ENCODE measurements at places on chromosomes 2 and 18.

GRCh38 chr2:29966266-29966665 is 44.9 kb upstream of the ALK start:
- no peak for DNase-seq

DNA sequence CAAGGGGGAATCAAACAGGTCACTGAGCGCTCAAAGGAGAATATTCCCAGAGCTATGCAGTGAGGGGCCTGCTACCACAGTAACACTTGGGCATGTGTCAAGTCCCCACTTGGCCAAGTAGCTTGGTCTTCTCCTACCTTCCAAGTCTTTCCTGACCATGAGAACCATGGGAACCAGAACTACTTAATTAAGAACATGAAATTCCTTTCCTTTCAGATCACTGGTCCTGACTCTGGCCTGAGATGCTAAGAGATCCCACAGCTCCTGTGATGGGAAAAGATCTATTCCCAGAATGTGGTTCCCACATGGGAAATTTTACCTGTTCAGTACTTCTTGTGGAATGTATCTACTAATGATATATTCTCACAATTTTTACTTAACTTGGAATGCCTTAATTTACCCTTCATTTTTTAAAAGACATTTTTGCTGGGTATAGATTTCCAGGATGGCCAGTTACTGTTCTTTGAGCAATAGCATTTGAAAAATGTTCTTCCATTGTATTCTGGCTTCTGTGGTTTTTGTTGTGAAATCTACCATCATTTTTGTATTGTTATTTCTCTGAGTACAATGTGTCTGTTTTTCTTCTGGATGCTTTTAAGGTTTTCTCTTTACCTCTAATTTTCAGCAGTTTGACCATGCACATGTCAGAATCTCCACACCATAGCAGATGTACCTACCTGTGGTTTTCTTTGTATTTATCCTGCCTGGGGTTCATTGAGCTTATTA is 37.9 kb downstream of the KCNIP3 start:
- DNase-seq: no peak

DNA sequence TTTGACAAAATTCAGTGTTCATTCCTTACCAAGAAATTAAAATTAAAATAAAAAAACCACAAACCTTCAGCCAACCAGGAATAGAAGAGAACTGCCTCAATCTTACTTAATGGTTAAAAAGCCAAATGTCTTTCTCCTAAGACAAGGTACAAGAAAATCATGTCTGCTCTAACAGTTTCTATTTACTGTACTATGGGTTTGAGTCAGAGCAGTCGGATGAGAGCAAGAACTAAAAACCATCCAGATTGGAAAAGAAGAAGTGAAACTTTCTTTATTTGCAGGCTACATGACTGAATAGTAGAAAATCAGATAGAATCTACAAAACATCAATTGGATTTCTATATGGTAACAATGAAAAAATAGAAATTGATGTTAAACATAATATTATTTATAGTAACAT is 555.5 kb upstream of the TNP1 start:
- no peak for DNase-seq

DNA sequence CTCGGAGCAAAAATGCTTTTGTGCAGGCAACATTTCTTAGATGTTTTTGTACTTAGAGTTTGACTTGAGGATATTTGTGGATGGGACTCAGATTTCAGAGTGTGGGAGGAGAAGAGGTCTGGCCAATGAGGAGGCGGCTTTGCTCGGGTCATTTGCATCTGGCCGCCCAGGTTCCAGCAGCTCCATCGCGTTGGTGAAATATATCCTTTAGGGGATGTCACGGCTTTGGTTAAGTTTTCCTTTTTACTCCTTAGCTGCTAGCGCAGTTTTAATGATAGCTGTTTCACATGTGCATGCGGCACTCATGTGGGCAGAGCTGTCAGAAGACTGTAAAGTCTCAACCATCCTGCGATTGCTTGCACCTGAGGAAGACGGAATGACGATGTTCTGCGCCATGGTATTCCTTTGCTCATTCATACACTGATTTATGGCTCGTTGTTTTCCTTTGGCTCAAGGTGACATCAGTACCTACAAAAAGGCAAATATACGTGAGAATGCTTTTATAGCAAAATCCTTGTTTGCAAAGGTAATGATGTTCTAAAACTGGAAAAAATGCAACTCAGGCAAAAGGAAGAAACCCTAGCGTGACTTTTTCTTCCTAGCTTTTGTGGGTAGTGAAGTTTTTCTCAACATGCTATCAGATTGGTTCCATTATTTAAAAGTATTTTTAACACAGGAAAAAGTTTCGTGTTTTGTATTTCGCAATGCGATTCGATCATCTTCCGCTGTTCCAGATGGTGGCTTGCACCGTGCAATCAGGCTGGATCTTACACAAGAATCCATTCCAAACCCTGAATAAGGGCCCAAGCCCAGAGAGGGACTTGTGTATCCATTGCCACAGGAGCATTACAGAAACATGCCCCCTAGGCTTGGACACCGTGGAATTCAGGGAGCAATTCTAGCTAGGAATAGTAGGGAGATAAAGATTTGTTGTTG is 70.5 kb upstream of the ZNF516 start:
- no peak for DNase-seq

GRCh38 chr18:58226429-58226828 is 182.4 kb downstream of the NEDD4L start:
- no peak for DNase-seq

DNA sequence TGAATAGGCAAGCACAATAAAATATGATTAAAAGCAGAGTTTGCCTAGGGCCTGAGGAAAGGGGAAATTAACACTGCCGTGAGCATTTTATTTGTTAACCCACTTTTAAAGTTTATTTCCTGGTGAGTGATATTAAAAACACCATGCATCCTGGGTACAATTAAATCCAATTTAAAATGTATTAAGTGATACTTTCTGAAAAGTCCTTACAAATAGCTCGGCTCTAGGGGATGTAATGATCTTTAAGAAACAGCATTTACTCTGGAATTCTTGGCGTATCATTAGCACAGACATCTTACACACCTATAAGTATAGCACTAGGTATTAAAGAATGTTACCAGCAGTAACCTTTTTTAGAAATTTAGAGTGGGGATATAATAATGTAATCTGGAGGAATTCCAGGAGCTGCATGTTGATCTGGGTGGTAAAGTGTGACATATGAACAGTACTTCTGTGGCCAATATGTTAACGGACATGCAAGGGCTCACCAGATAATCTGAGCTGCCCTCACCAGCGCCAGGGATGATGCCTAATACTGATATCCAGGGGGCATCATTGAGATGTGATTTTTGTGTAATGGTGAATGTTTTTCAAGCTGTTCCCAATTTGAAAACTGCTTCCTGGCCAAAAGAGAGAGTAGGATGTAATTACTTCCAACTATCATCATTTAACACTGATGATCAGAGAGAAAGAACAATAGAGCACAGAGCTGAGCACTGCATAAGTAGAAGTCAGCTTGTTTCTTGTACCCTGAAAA is 235.9 kb downstream of the DSEL start:
- no peak for DNase-seq

- no peak for DNase-seq
Observed at GRCh38 chr2:2527148-2527547, 196.1 kb upstream of the MYT1L start.

GRCh38 chr2:112754564-112754963 is 9.8 kb downstream of the CKAP2L start:
- DNase-seq: no peak

DNA sequence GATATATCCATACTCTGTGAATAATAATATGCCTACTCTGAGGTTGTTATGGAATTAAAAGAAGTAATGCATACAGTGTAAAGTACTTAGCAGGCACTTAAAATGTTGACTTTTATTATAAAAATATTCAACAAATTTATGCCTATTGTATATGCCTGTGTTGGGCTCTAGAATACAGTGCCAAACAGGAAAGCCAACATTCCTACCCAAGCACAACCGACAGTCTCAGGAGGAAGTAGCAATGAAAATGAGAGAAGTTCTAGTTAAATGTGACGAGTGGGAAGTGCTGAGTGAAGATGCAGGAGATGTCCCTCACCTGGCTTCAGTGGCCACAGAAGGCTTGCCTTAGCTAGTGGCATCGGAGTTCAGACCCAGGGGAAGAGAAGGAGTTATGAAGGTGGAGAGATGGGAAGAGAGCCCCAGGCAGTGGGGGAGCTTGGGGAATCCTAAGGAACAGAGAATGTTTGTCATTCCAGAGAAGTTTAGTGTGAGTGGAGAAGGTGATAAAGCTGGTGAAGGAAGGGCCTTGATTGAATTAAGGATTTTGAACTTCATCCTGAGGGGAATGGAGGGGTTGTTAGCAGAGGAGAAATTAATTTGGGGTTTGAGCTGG is 105.4 kb upstream of the CNGA3 start:
- no peak for DNase-seq

DNA sequence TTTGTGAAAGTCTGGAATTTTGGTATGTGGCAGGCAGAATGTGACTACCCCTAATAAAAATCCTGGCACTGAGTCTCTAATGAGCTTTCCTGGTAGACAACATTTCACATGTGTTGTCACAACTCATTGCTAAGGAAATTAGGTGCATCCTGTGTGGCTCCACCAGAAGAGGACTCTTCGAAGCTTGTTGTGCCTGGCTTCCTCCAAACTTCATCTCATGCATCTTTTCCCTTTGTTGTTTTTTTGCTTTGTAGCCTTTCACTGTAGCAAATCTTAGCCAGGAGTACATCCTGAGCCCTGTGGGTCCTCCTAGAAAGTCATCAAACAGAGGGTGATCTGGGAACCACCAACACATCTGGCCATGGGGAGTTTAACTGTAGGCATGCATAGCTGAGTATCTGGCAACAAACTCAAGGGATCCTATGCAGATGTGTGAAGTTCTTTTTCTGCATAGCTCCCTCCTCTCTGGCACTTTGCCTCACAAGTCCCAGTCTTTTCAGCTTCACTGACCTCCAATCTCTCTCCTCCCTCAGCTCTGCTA is 42.1 kb upstream of the SERTAD2 start:
- DNase-seq: no peak

DNA sequence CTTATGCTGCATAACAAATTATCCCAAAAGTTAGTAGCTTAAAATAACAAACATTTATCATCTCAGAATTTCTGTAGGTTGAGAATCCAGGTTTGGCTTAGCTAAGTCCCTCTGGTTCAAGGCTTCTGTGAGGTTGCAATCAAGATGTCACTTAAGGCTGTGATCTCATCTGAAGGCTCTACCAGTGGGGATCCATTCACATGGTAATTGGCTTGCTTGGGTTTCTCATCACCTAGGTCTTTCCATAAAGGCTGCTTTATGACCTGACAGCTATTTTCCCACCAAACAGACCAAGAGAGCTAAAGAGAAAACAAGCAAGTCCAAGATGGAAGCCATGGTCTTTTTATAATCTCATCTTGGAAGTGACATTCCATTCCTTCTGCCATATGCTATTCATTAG is 137.3 kb downstream of the DTNA start:
- DNase-seq: no peak

GRCh38 chr18:2304378-2305175 is 266.7 kb downstream of the METTL4 start:
- no peak for DNase-seq

GRCh38 chr18:76996429-76996828 is 136.2 kb downstream of the MBP start:
- DNase-seq: no peak

DNA sequence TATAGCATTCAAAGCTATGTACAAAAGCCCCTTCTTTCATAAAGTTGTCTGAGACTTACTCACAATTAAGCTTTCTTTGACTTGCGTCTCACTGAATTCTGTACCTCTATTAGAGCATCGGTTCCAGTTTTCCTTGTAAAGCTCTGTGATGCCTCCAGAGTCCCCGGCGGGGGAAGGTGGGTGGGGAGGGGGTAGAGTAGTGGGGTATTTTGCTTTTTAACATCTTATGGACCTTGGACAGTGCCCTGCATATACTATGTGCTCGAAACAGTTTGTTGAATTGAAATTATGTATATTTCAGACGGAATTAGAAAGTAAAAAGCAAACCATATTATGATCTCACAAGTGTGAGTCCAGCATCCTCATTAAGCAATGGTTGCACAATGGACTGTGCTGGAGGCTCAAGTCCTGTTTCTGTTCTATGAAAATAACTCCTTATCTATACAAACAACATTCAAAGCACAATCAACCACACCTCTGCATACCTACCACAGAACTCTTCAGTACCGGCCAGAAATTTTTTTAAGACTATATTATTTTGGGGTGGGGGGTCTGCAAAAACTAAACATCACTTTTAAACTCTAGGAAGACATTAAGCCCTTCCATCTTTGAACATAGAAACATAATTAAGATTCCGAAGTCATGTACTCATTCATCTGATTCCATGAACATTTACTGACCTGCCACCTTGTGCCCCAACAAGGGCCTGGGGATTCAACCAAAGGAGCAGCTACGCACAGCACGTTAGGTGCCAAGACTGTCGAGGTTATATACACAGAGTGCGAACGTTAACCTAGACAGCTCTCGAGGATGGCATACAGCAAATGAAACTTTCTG is 908 bp downstream of the STAT1 start:
- no peak for DNase-seq

GRCh38 chr2:26126074-26126473 is 46.8 kb upstream of the GAREM2 start:
- DNase-seq: no peak

DNA sequence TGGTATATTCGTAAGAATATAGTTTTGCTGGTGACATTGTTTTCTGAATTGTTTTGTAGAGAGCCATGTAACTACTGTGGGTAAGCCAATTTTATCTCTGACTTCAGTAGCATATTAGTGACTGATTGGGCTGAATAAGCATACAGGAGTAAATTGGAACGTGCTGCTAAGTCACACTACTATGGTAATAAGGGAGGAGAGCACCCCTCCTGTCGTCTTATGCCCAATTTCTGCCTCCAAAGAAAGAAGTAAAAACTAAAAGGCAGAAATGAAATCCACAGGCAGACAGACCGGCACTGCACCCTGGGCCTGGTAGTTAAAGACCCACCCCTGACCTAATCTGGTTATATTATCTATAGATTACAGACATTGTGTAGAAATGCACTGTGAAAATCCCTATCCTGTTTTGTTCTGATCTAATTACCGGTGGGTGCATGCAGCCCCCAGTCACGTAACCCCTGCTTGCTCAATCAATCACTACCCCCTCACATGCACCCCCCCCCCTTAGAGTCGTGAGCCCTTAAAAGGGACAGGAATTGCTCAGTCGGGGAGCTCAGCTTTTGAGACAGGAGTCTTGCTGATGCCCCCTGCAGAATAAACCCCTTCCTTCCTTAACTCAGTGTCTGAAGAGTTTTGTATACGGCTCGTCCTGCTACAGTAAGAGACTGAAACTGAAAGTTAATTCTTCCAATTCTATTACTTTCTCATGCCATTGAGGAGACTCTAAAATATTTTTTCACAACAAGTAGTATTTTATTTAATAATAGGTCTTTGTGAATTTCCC is 167.0 kb downstream of the ZNF804A start:
- no peak for DNase-seq

DNA sequence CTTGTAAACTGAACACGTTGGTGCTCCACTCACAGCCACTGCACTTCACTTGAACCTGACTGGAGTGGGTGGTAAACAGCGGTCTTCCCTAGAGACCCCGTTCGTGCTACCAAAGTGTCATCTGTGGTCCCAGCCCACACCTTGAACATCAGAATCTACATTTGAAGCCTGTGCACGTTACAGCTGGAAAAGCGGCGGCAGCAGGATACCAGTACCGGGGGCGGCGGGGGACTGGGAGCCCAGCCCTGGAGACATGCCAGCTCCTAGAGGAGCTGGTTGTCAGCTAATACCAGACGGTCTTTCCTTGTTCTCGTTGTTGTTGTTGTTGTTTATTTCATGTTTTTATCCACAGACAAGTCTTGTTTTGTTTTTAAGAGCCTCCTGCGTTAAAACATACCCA is 156.7 kb downstream of the WDSUB1 start:
- peak; percentile 78 for DNase-seq

GRCh38 chr2:47451790-47452189 is 48.8 kb downstream of the MSH2 start:
- no peak for DNase-seq

All from NCI-H1694 (cell line).